Fibroblast of the conjunctiva (primary cell): ENCODE measurements at places on chromosomes 3 and 15.
A peak's percentile ranks its signal among the peaks of the same experiment; 100 is the strongest.

DNA sequence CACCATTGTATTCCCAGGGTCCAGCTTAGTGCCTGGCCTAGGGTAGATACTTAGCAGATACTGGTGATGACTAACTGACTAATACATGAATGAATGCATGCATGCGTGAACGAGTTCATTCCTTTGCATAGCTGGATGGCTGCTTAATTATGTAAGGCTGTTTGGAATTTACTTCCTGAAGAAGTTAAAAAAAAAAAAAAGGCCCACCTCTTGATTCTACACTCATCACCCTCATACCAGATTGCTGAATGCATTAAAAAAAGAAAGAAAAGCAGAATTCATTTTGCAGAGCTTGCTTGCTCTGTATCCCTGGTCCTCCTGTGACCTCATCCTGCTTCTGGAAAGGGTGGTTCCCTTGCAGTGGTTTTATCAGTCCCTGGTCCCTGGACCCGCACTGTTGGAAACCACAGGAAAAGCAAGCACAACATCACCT is 277.6 kb upstream of the CFAP20DC start:
- DNase-seq: no peak

- no peak for DNase-seq
These were observed 69.9 kb upstream of the TUSC7 start for GRCh38 chr3:116639641-116640040.

DNA sequence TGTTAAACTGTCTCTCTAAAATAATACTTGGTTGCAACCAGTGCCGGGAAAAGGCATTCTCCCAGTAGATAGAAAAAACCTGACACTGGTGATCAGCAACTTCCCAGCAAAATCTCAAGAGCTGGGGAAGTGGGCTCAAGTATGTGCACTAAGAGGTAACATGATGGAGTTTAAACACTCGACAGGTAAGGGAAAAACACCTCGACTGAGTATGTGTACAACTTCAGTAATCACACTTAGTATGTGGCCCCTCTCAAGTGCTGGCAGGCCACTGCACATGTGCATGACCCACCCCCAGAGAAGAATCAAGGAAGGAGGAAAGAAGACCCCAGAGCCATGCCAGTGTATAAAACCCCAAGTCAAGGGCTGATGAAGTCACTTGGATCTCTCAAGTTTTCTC is 27.4 kb downstream of the SPESP1 start:
- DNase-seq: no peak

DNA sequence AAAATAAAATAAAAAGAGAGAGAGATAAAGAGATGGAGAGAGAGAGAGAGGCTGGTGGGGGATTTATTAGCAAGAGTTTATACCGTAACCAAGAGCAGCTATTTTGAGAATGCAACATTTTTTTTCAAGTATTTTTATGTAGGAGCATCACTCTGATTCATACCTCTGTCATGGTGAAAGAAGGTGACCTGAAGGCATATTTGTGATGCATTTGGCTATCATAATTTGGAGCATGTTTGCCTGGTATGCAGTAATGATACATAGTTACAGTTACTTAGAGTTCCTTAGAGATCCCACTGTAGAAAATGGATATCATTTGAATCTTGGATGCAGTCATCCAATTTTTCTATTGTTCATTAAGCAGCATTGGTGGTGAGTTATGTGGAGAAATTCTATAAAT is 1472.4 kb downstream of the SI start:
- no peak for DNase-seq

GRCh38 chr3:58528629-58529028 is 8.4 kb downstream of the ACOX2 start:
- no peak for DNase-seq

GRCh38 chr3:17033516-17034168 is 148.9 kb downstream of the PLCL2 start:
- no peak for DNase-seq

DNA sequence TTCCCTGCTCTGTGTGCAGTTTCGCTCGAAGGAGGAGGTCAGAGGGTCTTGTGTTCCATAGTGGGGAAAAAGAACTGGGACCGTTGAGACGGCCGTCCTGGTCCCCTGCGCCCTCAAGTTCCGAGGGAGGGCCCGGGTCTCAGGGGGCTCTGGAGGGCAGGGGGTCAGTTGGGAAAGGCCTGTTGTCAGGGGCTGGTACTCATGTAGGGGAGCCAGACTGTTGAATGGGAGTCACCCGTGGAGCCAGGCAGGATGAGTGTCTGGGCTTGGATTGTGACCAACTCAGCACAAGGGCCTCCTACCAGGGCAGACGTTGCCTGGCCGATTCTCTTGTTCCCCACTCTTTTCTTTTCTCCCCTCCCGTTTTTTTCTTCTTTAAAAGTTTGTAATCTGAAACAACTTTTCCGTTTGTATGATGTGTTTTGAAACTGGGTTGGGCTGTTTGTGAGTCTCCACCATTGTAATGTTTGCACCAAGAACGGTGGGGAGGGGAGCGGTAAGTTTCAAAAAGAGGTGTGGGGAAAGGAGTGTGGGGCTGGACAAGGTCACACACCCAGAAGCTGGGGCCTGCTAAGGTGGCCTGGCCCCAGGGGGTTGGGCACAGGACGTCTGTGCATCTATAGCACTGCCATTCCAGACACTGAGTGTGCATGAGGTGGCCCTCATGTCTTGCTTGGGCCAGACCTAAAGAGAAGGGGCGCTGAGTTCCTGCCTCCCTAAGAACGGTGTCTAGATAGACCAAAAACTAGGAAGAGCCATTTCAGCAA is 1.1 kb downstream of the CMTM7 start:
- DNase-seq: peak; percentile 59

GRCh38 chr15:42151736-42152135 is 4.7 kb downstream of the PLA2G4F start:
- no peak for DNase-seq

- DNase-seq: no peak
These were observed 282.1 kb downstream of the VGLL3 start for GRCh38 chr3:86708893-86709292.

DNA sequence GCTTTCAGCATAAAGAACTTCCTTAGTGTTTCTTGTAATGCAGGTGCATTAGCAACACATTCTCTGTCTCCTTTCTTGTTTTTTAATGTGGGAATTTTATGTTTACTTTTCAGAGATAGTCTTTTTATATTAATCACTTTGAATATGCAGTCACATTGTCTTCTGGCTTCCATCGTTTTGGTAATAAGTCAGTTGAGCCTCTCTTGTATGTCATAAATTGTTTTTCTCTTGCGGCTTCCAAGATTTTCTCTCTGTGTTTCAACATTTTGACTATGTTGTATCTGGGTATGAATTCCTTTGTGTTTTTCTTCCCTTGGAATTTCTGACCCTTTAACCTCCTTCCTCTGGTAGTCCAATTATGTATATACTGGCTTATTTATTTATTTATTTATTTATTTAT is 25.3 kb downstream of the GABRG3 start:
- DNase-seq: no peak

- peak; percentile 41 for DNase-seq
These were observed 482.7 kb upstream of the ADAMTS9 start for GRCh38 chr3:65170390-65171042.

DNA sequence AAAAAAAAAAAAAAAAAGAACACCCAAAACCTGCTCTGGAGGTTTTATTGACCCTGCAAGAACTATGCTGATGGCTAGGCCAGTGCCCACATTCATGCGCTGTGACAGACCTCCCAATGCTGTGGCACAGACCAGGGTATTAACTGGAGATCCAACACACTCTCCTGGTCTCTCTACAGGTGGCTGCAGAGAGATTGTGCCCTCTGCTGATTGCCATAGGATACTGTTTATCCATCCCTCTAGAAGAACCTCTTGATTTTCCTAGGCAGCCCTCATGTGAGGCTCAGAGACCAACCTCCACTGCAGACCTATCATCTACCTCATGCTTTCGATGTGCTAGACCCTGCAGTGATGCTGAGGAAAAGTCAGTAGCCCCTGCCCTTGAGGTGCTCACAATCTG is 125.5 kb upstream of the TRIM42 start:
- no peak for DNase-seq

DNA sequence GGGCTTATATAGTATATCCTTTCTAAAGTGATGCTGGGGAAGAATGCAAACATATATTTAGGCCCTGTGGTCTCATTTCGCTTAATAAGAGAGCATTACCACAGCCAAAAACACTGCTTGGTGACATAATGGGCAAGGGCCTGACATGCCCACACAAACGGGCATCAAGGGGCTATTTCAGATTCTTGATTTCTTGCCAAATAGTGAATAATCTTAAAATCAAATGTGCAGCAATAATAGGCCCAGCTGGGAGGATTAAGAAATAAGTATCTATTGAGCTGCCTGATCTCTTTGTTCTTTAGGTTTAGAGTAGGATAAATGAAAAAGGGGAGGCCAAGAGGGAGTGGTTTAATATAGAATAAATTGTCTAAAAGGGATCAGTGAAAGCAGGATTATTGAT is 241.0 kb upstream of the GBE1 start:
- no peak for DNase-seq

DNA sequence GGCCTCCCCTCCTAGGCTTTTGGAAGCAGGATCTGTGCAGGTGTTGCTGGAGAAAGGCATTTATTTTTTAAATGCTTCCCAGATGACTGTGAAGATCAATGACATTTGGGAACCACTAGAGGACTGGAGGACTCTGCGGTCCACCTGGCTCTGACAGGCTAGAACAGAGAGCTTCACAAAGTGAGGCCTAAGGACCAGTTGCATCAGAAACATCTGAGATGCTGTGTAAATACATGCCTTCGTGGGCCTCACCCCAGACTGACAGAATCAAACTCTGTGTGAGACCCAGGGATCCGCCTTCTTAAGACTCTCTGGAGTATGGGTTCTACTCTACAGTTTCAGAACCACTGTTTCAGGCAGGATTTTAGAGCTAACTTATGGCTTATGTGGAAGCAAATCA is 105.0 kb upstream of the ICE2 start:
- no peak for DNase-seq

GRCh38 chr15:65906396-65906795 is 37.1 kb downstream of the RAB11A start:
- no peak for DNase-seq

DNA sequence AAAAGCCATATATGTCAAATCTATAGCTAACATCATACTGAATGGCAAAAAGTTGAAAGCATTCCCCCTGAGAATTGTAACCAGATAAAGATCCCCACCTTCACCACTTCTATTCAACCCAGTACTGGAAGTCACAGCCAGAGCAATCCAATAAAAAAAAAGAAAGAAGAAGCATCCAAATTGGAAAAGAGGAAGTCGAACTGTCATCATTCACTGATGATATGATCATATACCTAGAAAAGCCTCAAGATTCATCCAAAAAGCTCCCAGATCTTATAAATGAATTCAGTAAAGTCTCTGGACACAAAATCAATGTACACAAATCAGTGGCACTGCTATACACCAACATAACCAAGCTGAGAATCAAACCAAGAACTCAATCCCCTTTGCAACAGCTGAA is 97.4 kb downstream of the CBLB start:
- no peak for DNase-seq

- peak; percentile 38 for DNase-seq
These were observed 25.7 kb downstream of the PCOLCE2 start for GRCh38 chr3:142863010-142863817.
